ACHN (cell line): ENCODE measurements at places on chromosomes 13 and 19.
A peak's percentile ranks its signal among the peaks of the same experiment; 100 is the strongest.

GRCh38 chr19:38194061-38194701, 29.8 kb downstream of the DPF1 start:
- no peak for DNase-seq

DNA sequence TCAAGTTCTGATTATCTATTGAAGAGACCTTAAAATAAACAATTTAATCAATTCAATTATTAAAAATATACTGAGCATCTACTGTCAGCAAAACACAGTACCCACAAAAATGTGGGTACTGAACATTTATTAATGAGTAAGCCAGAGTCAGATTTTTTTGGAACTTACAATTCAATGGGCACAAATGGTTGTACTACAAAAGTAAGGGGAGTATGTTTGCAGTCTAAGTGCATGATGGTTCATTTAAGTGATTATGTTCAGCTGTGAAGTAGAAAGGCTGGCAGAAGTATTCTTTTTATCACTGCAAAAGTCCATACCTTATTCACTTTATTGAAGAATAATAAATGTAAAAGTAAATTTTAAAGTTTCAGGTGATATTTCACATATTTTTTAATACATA, 27.6 kb downstream of the FGF14 start:
- no peak for DNase-seq

DNA sequence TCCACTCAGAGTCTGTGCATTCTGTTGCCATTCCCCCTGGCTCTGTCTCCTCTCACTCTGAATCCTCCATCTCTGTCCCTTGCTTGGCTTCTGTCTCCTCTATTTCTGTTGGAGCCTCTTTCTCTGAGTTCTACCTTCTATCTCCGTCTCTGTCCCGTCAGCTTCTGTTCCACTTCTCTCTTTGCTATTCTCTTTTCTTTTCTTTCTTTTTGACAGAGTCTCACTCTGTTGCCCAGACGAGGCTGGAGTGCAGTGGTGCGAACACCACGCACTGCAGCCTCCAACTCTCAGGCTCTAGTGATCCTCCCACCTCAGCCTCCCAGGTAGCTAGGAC, 33.8 kb upstream of the LRRC4B start:
- no peak for DNase-seq

- DNase-seq: no peak
Measured at GRCh38 chr13:27405546-27406134, 18.8 kb upstream of the GTF3A start.

- DNase-seq: no peak
Measured at GRCh38 chr19:10882108-10882457, 10.7 kb downstream of the CARM1 start.

DNA sequence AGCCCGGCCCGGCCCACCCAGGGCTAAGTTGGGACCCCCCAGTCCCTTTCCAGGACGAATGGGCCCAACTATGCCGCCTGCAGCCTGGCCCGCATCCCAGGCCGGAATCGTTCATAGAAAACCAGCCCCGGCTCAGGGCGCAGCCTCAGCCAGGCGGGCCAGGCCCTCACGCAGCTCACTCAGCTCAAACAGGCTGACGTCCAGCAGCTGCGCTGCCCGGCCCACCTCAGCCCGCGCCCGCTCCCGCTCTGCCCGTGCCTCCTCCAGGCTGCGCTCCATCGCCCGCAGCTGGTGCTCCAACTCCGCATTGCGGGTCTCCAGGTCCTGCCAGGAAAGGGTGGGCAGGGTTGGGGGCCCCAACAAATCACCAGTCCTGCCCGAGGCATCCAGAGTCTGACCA, 9.8 kb downstream of the DDX49 start:
- no peak for DNase-seq

- DNase-seq: peak; percentile 95
Measured at GRCh38 chr13:30142486-30143211, 164.7 kb downstream of the KATNAL1 start.

GRCh38 chr13:97284558-97284957, 62.4 kb downstream of the MBNL2 start:
- DNase-seq: no peak

DNA sequence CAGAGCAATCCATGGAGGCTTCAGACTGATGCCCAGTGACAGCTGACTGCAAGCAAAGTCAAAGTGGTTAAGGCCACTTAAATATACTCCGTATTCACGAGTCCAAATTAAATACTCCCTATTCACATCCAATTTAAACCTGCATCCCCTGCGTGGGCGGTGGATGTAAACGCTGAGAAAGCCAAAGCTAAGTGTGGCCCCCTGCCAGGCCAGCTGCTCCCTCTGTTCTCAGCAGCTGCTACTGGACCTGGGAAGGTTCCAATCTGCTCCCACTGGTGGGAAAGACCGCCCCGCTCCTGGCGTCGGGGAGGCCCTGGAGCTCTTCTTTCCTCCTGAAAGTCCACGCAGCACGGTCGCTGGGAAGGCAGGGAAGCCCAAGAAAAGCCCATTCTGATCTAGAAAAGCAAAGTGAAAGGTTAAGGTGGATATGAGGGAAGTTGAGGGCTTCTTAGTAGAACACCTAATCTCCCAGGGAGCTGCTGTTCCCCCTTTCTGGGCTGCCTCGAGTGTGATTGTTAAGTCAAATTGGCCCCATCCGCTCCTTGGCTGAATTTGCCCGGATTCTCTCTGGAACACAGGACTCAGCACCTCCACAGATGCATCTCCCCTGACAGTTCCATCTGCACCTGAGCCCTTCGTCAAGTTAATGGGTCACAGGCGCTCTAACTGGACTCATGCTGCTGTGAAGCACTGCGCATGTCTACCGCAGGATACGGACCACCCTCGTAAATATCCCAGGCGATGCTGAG, 205.5 kb downstream of the USP12 start:
- DNase-seq: no peak
